Bladder microvascular endothelial cell (primary cell): ENCODE measurements at places on chromosomes 4 and X. TPM values are rescaled to one million over a fixed set of nuclear protein-coding genes. Genes with fewer than 3 reads are reported as not detected.

EPGN gene
- not detected in 2 replicates for total RNA-seq

PCSK1N gene
- 0.31 TPM in 1 of 2 replicates, not detected in the other for total RNA-seq

AR gene
- 0.49 and 0.63 TPM in 2 replicates for total RNA-seq

FREM3 gene
- 0.32 and 0.76 TPM in 2 replicates for total RNA-seq

BST1 gene
- total RNA-seq, result 19.3 and 154 TPM in 2 replicates

CDS1 gene
- 0.06 and 0.32 TPM in 2 replicates for total RNA-seq

FAAH2 gene
- 0.16 and 0.50 TPM in 2 replicates for total RNA-seq
